BJ (cell line): ENCODE measurements at places on chromosomes 12 and 14.

- DNase-seq, result no peak
Observed at GRCh38 chr12:51915951-51916350, 8.6 kb downstream of the ACVRL1 start.

GRCh38 chr12:39803151-39803550, 183.5 kb upstream of the ABCD2 start:
- DNase-seq, result no peak

DNA sequence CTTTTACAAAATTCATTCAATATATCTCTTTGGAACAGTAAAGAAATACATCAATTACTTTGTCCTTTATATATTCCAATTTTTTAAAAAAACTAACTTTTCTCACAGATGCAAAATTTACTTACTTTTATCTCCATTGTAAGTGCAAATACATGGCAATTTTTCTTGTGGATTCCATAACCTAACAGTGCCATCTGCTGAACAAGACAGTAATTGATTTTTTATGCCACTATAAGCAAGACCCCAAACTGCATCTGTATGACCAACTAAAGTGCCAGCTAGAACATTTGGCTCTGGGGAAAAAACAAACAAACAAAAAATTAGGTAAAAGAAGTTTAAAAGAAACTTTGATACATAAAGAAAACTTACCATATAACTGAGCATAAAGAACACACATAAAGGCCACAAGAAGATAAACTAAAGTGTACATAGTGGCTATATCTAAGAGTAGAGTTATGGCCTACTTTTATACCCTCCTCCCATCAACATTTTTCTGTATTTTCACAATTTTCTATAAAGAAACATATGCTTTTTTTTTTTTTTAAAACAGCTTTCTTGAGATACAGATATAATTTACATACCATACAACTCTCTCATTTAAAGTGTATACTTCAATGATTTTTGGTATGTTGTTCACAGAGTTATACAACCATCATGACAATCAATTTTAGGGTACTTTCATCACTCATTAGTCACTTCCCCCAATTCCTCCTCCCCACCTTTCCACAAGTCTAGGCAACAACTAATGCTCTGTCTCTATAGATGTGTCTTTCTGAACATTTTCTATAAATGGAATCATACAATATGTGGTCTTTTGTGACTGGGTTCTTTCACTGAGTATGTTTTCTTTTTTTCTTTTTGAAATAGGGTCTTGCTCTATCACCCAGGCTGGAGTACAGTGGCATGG, 32.6 kb downstream of the COCH start:
- no peak for DNase-seq

- DNase-seq, result no peak
Observed at GRCh38 chr14:70832561-70833305, 23.4 kb upstream of the MAP3K9 start.

DNA sequence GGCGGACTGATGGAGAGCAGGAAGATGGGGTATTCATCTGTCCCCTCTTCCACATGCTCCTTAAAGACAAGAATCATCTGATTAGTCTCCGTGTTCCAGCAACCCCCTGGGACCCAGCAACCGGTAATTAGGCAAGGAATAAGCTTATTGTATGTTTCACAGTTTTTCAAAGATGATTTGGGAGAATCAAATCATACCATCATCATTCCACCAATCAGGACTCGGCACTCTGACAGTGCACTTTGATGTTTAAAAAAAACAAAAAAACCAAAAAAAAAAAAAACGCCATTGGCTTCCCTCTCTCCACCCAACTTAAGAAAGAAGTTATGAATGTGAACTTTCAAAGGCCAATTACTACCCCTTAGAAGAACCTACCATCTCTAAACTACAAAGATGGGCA, 1.3 kb upstream of the DYNC1H1 start:
- no peak for DNase-seq

GRCh38 chr14:24179961-24180796, 8.3 kb downstream of the REC8 start:
- peak; percentile 84 for DNase-seq

DNA sequence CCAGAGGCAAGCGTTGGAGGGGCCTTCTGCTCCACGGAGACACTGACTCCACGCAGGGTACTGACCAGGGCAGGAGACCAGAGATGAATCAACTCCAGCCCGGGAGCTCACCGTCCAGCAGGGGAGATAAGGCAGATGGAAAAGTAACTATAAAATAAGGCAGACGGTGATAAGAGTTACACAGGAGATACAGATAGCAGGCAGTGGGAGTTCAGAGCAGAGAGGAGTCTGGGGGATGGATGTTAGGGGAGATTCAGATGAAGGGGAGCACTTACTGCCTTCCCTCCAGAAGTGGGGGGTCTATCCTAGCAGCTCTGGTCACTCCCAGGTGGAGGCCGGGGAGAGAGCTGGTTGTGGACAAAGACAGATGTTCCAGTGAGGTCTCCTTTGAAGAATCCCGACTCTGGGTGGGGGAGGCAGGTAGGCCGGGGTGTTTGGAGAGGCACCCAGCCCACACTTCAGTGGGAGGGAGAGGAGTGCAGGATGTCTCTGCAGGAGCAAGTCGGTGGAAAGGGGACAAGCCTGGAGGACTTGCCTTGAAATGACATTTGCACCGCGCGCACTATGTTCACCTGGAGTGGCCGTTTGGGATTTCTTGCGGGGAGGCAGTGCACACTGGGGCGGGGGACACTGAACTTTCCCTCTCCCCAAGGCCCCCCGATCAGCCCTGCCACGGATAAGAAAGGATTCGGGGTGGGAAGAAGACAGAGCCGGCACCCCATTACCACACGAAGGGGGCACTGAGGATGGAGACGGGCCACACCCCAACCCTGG, 1.2 kb downstream of the PITPNM2 start:
- DNase-seq, result no peak

DNA sequence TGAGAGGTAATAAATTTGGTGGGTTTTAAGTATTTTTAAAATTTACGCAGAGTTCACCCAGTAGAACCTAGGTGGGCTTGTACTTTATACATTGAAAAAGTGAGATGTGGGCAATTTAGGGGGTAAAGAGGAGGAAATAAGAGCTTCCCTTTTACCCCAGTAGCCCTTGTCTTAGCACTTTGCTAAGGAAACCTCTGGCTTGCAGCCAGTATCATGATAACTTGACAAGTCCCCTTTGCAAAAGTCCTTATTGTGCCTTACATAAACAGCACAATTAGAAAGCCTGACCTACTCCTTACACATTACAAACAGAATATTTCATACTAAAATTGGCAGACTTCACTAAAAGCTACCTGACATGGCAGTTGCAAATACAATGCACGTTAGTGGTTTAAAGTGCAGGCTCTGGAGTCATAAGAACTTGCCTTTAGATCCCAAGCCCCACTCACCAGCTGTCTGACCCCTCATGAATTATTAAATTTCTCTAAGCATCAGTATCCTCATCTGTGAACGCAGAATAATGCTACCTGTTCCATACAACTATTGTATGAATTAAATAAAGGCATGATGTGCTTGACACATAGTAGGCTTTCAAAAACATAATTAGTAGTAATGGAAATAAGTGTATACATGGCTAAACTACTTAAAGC, 53.2 kb upstream of the NELL2 start:
- DNase-seq, result no peak

GRCh38 chr12:99810718-99811593, 163.4 kb downstream of the GARIN6 start:
- no peak for DNase-seq

DNA sequence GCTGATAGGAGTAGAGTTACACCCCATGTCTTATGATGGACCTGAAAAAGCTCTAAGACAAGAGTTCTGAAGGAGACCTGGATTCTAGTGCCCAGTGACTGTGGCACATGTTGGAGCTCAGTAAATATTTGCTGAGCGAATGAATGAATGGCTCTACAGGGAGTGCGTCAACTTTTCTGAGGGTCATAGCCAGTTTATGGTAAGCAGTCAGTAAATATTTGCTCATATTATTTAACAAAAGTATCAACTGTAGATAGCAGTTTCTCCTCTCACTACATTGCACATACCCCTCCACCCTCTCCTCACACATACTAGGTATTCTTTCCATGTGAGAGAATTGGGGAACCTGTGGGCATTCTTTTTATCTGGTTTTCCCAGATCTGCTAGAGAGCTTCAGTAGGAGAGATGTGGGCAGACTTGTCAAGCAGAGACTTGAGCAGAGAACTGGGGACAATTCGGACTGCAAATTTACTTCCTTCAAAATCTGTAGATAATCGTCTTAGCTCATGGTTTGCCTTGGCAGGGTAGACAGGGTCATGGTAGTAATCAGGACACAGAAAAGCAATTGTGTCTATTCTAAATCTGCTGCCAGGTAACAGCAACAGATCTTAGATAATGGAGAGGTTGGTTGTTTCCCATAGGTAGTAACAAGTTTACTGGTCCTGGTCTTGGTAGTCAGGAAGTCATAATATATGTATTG, 5.7 kb downstream of the SLC4A8 start:
- no peak for DNase-seq

DNA sequence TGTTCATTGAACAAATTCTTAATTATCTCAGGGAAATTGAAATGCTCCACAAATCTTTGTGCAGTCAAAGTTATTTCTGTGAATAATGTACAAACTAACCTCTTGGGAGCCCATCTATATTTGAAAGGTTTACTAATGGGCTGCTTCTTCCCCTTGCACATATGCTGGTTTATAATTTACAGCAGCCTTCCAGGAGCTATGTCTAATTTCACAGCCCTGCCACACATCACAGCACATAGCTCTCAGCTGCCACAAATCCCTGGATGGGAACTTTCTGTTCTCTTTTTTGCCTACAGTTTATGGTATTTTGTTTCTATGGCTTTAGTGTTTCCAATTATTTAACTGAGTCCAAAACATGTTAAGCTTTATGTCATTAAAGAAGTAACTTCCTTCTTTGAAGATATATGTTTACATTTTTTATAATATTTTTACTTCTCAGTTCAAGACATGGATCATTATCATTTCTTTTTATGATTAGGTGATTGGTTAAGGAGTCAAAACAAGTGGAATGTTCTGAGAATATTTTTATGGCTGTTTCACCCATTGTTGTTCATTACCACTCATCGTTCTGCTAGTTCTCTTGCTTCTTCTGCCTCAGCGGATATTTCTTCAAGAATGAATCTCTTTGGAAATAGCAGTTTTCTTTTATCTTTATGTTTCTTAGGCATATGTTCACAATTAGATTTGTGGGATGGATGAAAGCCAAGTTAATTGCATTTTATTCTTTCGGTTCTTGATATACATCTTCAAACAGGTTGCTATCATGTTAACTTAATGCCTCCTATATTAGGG, 475.6 kb upstream of the MIS18BP1 start:
- no peak for DNase-seq

DNA sequence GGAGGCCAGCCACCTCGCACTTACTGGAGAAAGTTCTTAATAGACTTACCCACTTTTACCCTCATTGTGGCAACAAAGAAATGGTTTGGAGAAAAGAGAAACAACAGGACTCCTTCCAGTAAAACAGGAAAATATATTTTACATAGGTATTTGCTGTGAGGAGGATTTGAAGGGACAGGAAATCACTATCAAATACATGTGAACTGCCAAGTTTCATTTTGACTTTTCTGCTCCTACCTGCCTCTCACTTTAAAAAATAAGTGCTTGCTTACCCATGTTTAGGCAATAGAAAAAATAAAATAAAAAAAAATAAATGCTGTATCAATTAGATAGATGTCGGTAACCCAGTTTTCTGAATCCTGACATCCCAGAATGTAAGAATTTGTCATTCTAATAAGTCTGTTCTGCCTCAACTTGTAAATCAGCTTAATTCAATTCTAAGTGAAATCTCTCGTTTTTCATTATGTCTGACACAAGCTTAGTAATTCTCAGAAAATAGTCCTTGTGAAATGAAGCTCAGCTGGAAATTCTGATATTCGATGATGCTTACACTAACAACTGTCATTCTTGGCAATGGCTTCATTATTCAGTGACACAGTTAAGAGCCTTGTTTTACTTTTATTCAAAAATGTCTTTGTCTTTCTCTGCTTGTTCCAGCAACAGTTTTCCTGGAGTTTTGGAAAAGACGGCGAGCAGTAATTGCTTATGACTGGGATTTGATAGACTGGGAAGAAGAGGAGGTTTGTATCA, 131.3 kb downstream of the SLC5A8 start:
- DNase-seq, result no peak

DNA sequence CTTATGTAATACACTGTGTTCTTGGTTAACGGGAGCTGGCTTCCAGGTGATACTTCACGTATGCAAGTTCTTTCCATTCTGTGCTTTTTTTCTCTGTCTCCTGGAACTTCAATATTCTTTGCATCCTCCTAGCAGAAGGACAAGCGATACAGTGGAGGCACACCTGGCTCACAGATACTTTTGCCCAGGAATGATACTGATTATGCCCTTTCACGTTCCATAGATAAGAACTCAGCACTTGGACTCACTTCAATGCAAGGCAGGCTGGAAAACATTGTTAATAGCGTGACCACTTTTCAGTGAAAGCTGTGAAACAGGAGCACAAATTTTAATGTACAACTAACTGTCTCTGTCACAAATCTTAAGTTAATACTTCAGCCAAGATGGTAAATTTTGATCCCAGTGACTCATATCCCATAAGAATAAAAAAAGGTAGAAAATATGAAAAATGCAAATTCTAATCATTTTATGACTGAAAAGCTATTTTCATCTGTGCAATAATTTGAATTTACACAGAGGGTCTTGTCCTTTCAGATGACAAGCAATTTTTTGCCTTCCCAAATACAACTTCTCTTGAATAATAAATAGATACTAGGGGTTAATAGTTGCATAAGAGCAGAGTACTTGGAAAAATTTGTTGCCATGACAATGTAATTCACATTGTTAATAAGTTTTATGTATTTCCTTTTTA, 919.0 kb downstream of the GALC start:
- no peak for DNase-seq

- DNase-seq, result peak; percentile 72
Observed at GRCh38 chr12:89453121-89453978, 71.2 kb downstream of the GALNT4 start.

DNA sequence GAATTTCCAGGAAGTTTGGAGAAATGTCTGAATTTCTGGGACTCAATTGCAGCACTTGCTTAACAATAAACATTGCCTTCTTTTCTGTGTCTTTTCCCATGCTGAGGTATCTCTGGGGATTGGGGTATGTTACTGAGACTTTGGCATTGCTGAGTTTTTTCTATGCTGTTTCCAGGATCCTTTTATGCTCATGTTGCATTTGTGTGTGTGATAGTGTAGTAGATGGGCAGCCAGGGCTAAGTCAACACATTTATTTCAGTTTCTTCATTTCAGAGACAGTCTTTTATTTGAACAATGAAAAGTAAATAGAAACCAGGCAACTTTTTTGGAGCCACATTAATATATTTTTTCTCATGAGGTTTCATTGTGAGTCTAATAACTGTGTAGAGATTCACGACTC, 1160.3 kb upstream of the TMEM132C start:
- no peak for DNase-seq

GRCh38 chr12:96948782-96949181, 41.7 kb downstream of the NEDD1 start:
- DNase-seq, result no peak

- no peak for DNase-seq
Observed at GRCh38 chr12:16587110-16587453, 18.9 kb downstream of the LMO3 start.
